ENCODE measurements at places on chromosomes 1 and 21.

DNA sequence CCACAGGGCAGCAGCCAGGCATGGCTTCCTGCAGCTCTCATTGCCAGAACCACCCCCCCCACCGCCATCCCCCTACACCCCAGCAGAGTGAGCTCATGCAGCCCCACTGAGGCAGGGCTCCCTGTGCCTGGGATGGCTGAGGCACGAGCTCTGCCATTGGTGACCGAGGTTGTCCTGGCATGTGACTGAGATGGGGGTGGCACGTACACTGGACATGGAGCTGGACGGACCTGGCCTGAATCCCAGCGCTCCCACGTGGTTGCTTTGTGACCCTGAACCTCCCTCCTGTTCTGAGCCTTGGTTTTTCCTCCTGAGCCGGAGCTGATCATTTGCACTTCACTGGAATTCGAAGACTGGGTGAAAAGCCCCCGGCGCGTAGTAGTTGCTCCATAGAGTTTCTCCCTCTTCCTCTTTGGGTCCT is 28.3 kb downstream of the ALPL start:
- no peak for DNase-seq

DNA sequence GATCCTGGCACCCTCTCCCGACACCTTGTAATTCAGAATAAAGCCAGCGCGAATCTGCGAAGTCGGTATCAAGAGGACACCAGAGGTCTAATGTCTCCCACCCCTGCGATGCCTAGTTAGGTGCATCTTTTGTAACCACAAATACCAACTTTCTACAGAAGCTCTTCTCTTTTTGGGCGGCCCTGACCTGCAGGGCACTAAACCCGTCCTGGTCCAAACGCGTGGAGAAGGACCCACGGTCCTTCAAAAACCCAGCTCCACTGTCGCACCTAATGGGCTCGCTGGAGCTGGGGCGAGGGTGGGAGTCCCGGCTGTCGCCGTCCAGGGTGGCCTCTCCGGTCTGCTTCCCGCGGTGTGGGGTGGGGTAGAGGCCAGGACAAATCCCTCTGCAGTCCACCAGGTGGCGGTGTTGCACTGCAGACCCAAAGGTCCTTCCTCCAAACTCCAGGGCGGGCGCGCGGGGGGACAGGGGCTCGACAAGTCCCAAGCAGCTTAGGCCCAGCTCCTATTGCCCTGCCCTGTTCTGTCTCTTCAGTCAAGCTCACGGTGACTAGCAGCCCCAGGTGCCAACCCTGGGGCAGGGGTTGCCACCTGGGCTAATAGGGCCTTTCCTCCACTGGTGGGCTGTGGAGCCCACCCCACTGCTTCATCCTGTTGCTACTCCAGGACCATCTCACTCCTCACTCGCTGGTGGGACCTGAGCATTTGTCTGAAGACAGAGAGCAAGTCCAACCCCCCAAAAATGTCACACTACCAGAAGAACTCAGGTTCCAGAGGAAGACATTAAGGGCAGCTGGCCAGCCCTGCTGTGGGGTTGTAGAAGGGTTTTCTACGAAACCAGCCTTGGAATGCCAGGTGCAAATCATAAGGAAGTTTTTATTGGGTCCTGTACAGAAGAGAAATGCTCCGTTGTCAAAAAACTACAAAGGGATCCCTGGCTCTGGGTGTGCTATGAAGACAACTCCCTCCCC is 2.8 kb downstream of the HES3 start:
- DNase-seq = peak; percentile 91

DNA sequence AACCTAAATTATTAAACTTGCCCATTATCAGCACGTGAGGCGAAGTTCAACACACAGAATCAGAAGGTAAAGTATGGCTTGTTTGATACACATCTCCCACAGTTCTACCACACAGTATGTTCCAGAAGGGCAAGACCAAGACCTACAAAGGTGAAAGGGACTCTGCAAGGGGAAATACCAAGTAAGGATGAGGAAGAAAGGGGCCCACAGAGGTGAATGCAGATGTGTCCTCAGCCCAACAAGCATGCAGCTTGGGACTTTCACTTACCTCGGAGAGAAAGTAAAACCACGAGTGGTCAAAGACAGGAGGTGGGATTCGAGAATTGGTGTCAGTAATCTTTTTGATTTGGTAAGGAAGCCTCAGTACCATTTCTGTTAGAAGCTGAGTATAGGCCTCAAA is 85.8 kb downstream of the UBR4 start:
- DNase-seq = no peak

- DNase-seq = no peak
Observed at GRCh38 chr1:219155135-219155534, 18.5 kb upstream of the LYPLAL1 start.

DNA sequence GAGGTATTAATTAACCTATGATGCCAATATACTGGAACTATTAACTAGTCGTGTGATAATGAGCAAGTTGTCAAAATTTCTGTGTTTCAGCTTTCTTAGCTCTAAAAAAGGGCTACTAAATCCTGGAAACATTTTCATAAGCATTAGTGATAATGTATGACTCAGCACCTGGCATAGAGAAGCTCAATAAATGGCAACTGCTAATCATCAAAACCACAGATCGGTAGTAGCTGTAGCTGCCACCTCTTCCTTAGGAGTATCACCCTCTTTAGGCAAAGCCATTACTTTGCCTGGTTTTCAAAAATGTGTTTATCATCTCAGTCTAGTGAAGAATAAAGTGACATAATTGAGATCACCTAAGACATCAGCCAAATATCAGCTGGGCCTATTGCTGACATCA is 75.5 kb downstream of the TPR start:
- no peak for DNase-seq

GRCh38 chr1:19926296-19927129 is 3.1 kb upstream of the PLA2G2E start:
- no peak for DNase-seq

- no peak for DNase-seq
Observed at GRCh38 chr1:163436140-163436812, 114.5 kb downstream of the NUF2 start.

- DNase-seq = no peak
Observed at GRCh38 chr1:154666051-154666790, 58.2 kb upstream of the ADAR start.

DNA sequence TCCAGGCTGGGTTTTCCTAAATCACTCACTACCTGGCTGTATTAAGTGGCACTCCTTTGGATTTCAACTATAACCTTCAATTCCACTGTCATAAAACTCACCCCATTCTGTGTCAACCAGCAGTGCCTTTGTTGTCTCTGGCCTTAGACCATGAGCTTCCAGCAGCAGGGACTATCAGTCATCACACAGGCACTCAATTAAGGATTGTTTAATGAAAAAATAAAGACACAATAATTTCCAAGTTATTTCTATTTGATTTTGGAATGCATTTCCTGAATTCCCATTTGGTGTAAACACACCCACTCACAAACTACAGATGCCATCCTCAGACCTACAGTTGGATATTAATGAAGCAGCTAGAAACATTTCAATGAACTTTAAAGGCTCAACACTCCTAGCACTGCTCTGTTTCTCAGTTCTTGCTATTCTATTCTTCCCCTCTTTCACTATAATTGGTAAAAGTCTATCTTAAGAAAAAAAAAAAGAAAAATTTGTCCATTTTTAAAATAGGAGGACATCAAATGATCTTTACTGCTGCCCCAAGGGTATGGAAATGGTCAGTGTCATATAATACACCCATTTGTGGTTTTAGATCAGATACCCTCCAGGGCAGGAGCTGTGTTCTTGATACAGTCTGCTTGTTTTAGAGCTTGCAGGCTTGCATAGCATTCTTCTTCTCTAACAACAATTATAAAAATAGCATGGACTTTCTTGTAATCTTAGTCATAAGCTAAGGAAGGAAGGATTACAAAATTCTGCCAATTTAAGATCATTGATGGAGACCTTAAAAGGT is 156.4 kb downstream of the PTGER3 start:
- no peak for DNase-seq

GRCh38 chr1:17994046-17994445 is 113.6 kb upstream of the IGSF21 start:
- no peak for DNase-seq

DNA sequence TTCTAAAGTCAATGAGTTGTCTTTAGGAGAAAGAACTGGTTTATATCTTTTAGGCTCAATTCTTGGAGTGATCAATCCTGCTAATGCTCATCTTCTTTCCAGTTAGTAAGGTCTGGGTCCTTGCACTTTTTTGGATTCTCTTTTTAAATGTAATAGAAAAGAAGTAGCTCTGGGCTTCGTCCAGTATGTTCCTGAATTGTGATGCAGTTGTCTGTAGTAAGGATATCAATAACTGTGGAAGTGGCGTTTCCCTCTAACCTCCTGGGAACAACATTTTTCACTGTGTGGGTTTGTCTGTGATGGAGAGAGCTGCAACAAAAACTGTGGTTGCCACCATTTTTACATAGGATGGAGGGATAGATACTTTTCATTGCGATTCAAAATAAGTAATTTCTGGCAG is 367.2 kb downstream of the USP25 start:
- DNase-seq = no peak

DNA sequence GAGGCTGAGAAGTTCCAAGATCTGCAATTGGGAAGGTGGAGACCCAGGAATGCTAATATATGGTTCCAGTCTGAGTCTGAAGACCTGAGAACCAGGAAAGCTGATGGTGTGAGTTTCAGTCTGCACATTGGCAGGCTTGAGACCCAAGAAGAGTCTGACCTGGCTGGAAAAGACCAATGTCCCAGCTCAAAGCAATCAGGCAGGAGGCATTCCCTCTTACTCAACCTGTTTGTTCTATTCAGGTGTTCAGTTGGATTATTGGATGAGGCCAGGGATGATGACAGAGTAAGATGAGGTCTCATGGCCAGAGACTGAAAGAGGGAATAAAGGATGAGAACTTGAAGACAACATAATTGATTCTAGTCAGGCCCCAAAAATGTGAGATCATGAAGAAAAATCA is 50.1 kb downstream of the SPATA46 start:
- no peak for DNase-seq

DNA sequence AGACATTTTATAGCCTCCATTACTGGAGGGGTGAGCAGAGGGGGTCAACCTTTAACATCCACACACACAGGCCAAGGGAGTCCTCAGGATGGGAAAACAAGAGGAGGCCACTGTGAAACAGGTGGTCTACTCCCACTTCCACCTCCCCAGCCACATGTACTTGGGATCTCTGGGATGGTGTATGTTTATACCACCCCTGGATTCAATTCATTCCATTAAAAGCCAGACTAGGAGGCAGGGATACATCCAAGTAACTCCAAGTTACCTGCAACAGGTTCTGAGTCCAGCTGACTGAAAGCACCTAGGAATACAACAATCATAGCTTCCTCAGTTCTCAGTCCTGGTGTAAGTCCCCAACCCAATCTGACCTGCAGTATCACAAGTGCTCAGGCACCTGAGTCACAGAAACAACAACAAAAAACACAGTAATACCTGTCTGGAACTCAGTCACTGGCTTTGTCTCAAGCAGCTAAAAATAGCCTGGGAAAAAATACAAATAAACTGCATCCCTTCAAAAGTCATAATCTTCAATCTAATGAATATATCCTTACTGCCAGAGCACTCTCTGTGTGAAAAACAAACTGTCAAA is 9.8 kb downstream of the ERI3 start:
- DNase-seq = no peak

GRCh38 chr1:7405844-7406500 is 365.1 kb upstream of the VAMP3 start:
- peak; percentile 11 for DNase-seq

- DNase-seq = no peak
Observed at GRCh38 chr1:219209578-219209977, 35.9 kb downstream of the LYPLAL1 start.

All from GM12891 (cell line).